ENCODE measurements at places on chromosomes 5 and 9. TPM values are rescaled to one million over a fixed set of nuclear protein-coding genes. Genes with fewer than 3 reads are reported as not detected.

MAP1B gene
- 0.10 TPM for total RNA-seq

NAIP gene
- total RNA-seq: 11.2 TPM

S100Z gene
- total RNA-seq: not detected

RNF183 gene
- not detected for total RNA-seq

PCDHB4 gene
- not detected for total RNA-seq

IL9 gene
- total RNA-seq: not detected

GNPDA1 gene
- 15.0 TPM for total RNA-seq

MSMP gene
- total RNA-seq: 0.78 TPM

CYLC2 gene
- total RNA-seq: not detected

ROR2 gene
- total RNA-seq: 0.12 TPM

LCN15 gene
- total RNA-seq: not detected

CSF1R gene
- 0.44 TPM for total RNA-seq

PNPLA7 gene
- 6.1 TPM for total RNA-seq

COX7C gene
- 584 TPM for total RNA-seq

PAPPA gene
- total RNA-seq: not detected

C9orf153 gene
- total RNA-seq: 0.18 TPM

NKD2 gene
- total RNA-seq: 0.16 TPM

DIRAS2 gene
- not detected for total RNA-seq

GRM6 gene
- not detected for total RNA-seq

LRRC70 gene
- total RNA-seq: 0.84 TPM

JMY gene
- total RNA-seq: 6.4 TPM

FAM151B gene
- total RNA-seq: 0.47 TPM

- DNase-seq: no peak
These were observed 149.2 kb downstream of the CEP120 start for GRCh38 chr5:123273984-123274383.

DNA sequence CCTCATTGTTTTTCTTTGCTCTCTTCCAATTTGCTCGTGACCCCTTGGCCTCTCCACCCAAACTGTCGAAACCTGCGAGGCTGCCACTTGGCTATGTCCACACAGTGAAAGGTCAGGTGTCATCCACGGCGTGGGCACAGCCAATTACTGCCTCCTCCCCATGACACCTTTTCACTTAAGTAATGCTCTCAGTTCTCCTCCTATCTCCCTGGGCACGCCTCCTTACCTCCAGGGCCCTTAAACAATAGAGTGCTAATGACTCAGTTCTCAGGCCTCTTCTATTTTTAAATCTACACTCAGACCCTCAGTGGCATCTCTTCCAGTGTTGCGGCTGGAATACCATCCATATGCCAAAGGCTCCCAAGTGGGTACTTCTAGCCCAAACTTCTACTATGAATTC is 256.8 kb downstream of the ROR2 start:
- DNase-seq: no peak

DNA sequence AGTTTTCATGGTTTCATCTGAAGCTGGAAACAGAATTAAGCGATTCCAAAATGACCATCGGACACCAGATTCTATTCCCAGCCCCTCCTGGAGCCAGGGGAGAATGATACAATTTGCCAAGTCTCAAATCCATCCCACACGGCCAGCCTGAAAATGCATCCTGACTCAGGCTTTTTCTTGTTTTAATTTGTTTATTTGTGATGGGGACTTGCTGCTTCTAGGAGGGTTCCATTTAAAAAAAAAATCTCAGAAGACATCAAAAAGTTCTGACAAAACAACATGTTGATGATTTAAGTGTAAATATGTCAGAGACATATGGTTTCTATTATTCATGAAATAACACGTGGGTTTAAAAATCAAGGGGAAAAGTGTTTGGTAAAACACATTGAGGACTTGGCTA is 173.2 kb downstream of the GAS1 start:
- DNase-seq: no peak

DNA sequence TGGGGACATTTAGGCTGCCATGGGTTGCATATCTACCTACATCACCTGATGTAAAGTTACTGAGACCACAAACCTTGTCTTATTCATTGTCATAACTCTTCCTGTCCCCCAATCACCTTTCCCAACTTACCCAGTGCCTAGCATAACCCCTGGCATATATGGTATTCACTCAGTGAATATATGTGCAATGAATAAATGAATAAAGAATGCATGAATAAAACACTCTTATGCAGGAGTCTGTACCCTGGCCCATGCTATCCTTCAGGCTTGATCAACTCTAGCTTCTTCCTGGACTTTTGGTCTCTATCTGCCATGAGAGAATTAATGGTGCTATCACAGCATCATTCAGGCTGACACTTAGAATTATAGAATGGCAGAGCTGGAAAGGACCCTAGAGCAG is 285.2 kb downstream of the SMARCA2 start:
- DNase-seq: no peak

DNA sequence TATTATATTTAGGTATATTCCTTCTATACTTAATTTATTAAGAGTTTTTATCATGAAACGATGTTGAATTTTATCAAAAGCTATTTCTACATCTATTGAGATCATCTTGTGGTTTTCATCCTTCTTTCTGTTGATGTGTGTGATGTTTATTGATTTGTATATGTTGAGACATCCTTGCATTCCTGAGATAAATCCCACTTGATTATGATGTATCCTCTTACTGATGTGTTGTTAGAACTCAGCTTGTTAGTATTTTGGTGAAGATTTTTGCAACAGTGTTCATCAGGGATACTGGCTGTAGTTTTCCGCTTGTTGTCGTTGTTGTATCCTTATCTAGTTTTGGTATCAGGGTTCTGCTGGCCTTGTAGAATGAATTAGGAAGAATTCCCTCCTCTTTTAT is 213.6 kb downstream of the GDNF start:
- no peak for DNase-seq

- no peak for DNase-seq
These were observed 276.0 kb downstream of the DMAC1 start for GRCh38 chr9:7523426-7524043.

DNA sequence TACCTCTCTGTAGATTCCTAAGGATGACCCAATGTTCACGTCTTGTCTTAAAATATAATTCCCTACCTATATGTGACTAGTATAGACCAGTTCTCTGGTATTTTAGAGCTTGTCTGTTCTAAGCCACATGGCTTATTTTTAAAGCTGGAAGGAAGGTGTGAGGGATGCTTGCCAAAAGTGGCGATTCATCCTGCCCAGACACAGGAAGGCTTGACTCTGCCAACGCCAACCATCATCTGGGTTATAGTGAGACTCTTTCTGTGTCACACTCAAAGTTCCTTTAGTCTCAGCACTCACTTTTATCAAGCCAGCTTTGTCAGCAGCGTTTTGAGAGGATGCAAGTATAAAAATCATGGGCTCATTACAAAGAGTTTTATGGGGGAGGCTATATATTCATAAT is 500.0 kb downstream of the PTPRD start:
- no peak for DNase-seq

- DNase-seq: no peak
These were observed 54.3 kb downstream of the NR6A1 start for GRCh38 chr9:124716808-124717207.

DNA sequence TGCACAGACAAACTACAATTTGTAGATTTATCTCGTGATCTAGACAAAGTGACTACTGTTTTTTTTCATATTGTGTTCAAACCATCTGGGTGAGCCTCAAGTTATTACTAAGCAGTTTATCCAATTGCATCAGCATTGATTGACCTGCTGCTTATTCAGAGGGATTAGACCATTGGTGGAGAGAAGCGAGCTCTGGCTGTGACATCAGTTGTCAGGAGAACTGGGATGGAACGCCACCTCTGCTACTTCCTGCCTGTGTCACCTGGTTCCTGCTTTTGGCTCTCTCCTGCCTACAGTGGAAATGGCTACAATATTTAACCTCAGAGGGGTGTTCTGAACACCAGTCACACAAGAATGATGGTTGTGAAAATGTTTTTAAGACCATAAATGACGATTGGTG is 12.1 kb downstream of the NR4A3 start:
- DNase-seq: no peak

GRCh38 chr5:19322716-19323485 is 665.1 kb downstream of the CDH18 start:
- no peak for DNase-seq

- DNase-seq: peak; percentile 7
These were observed 4.0 kb downstream of the LPCAT1 start for GRCh38 chr5:1519631-1520210.

GRCh38 chr5:159059722-159060121 is 40.0 kb downstream of the EBF1 start:
- DNase-seq: no peak

GRCh38 chr9:76448501-76448900 is 10.5 kb upstream of the GCNT1 start:
- DNase-seq: no peak

DNA sequence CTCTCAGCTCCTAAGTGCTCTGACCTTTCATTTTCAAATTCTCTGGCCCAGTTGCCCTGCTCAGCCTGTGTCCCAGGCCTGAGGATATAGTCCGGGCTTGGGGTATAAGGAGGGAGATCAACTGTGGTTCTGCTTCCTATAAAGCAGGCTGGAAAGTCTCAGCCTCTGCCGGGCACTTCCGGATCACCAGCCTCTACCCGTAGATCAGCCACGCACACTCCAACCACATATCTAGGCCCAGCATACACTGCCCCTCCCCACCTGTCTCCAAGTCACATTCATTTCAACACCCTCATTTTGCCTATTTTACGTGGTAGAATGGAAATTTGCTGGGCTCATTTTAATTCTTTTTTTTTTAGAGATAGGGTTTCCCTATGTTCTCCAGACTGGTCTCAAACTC is 3.1 kb downstream of the ZER1 start:
- DNase-seq: no peak

DNA sequence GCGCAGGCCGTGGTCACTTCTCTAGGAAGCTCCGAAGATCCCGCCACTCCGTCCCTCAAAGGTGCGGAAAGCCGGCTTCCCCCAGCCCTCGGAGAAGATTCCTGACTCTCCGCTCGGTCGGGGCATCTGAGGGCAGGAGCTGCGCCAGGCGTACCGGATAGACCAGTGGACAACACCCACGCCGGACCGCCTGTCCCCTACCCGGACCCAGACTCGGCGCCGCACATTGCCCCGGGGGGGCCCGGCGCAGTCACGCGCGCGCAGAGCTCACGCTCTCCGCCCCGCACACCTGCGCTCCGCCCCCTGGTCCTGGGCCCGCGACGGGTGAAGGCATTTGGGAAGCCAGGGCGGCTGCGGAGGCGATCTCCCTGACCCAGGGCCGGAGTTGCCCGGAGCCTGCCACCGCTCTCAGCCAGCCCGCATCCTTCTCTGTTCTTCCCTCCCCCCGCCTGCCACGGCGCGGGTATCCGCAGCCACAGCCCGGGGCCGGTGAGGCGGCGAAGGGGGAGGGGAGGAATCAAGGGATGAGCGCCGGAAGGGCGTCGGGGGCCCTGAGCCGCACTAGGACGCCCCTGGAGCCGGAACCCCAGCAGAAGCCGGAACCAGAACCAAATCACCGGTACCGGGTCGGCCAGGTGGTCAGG is 448 bp downstream of the RELL2 start:
- DNase-seq: peak; percentile 62

- no peak for DNase-seq
These were observed 161.3 kb downstream of the LPAR1 start for GRCh38 chr9:110876929-110877328.

GRCh38 chr5:71883742-71884103 is 164.6 kb downstream of the CARTPT start:
- no peak for DNase-seq

- DNase-seq: no peak
These were observed 161.4 kb upstream of the DMRT1 start for GRCh38 chr9:680106-680505.

GRCh38 chr9:105127863-105128220 is 116.6 kb upstream of the SLC44A1 start:
- DNase-seq: no peak

DNA sequence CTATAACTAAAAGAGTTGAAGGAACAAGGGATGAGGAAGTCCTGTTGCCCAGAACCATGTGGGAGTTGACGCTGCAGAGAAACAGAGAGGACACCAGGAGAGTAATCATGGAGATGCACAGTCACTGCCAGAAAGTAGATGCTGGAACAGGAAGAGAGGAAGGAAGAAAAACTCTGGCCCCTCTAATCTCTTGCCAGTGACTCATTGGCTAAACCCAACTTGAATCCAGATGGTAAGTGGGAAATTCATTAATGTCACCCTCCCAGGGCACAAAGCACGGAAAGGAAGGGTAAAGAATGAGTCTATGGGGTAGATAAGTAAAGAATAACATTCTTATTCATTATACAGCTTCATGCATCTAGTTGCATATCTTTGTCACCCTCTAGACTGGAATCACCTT is 631.9 kb downstream of the PRELID2 start:
- no peak for DNase-seq

DNA sequence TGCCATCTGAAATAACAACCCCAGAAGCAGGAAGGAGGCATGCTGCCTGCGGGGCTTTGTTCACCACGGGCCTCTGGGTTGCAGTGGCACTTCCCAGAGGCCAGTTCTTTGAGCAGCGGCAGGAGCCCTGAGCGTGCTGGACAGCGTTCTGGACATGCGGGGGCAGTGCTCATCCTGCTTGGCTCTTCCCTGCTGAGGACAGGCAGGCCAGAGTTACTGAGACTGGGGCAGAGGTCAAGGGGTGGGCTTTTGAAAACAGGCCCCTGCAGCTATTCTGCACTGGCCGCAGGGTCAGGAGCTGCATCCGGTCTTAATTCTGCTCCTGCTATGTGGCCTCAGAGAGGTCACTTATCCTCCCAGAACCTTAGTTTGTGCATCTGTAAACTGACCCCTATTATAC is 258.6 kb downstream of the FSTL4 start:
- no peak for DNase-seq

- no peak for DNase-seq
These were observed 300.6 kb downstream of the PARP8 start for GRCh38 chr5:50967009-50967562.

DNA sequence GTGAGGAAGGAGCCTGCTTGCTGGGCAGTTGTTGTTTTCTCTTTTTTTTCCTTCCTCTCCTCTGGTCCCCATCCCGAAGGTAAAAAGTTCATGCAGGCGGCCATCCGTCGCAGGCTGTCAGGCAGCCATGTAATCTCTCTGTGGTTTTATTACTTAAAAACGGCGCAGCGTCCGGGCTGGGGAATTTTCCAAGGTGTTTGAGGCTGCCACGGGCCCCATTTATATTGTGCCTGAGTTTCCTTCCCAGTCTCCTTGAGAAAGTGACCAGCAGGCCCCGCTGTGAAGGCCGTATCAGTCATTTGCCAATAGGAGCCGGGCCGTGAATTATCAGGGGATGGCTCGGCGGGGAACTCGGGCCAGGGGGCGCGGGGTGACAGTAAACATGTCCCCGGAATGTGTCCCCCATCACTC is 289.7 kb downstream of the PBX3 start:
- DNase-seq: no peak

DNA sequence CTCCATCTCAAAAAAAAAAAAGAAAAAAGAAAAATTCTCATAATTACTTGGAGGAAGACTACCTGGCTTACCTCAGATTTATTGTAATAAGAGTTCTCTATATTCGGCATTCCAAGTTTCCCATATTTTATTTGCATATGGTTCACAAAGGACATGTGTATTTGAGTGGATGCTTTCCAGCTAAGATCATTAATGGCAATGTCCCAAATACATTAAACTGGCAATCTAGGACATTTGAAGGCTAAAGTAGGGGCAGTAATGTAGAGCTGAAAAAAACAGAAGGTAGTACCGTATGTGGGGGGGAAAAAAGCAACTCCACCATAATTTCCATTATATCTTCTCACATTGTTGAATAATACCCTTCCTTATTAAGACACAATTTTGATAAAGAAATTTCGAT is 4.9 kb downstream of the TUT7 start:
- no peak for DNase-seq

GRCh38 chr5:163567811-163568210 is 62.4 kb downstream of the MAT2B start:
- DNase-seq: no peak

Measured in activated B cell treated with CpG ODN at 0.5 μM for 24 hours (primary cell).